ENCODE measurements at places on chromosomes 7 and 10. TPM values are rescaled to one million over a fixed set of nuclear protein-coding genes. Genes with fewer than 3 reads are reported as not detected.

Gene SPDYE9
- not detected for total RNA-seq

GRCh38 chr7:92626281-92626809 lies 36.2 kb upstream of the FAM133B start:
- no peak overlapping the region for H3K27ac ChIP-seq
- no peaks in the 10 kb centered on the region for H3K27me3 ChIP-seq
- no peak for DNase-seq
- no peaks in the 10 kb centered on the region for H3K36me3 ChIP-seq

DNA sequence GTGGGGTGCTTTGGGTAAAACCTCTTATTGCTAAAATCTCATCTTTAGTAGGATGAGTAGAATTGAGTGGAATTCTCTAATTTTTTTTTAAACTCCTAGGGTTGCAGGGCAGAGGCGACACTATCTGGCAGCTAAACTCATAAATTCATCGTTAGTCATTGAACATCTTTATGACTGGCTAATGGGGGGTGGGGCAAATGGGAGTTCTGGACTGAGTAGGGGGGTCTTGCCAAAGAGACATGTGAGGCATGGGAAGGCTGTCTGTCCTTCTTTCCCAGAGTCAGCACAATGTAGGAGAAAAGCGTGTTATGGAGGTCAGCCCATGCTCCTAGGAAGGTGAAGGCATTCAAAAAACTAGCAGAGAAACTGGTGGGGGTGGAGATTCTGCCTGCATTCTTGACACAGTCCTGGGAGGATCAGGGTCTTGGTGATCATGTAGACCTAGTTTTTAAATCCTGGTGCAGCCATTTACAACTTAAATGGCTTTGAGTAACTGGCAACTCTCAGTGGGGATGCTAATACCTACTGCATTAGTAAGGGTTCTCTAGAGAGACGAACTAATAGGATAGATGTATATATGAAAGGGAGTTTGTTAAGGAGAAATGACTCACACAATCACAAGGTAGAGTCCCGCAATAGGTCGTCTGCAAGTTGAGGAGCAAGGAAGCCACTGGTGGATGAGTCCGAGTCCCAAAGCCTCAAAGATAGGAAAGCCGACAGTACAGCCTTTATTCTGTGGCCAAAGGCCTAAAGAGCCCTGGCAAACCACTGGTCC lies 47.7 kb downstream of the EMX2 start:
- H3K27ac ChIP-seq = no peak overlapping the region
- H3K4me1 ChIP-seq = no peaks in the 10 kb centered on the region
- peaks cover 12% of the 10 kb centered on the region for H3K27me3 ChIP-seq

Gene ZNF783
- total RNA-seq = 10.5 TPM

- H3K36me3 ChIP-seq = no peaks in the 10 kb centered on the region
- H3K4me1 ChIP-seq = peaks cover 76% of the 10 kb centered on the region
- H3K27ac ChIP-seq = no peak overlapping the region
- no peaks in the 10 kb centered on the region for H3K27me3 ChIP-seq
- DNase-seq = no peak
Observed at GRCh38 chr10:63584725-63585035, 63.5 kb downstream of the REEP3 start.

DNA sequence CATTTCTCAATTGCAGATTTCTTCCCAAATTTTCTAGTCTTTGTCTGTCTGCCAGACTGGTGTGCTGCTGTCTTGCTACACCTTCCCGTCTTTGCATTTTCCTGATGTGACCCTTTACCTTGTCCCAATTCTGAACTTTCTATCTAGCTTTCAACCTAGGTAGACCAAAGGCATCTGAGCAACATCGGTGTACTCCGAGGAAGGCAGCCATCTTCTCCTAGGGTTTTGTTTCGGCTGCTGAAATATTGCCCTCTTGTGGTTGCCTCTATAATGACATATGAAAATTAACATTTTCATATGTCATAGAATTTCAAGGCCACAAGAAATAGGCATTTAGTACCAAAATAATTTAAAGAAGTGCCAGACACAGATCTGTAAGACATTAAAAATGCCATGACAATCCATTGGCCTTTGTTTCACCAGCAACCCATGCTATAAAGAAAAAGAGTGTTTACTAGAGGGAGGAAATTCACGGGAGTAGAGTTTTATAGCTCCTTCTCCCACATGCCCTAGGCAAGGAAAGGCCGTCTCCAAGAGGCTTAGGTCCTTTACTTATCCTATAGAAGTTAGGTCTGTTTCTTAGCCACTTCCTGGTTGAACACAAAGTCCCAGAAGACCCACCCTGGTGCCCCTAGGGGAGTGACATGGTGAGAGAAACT lies 23.4 kb downstream of the OR9A2 start:
- H3K27me3 ChIP-seq = no peaks in the 10 kb centered on the region
- peaks cover 7% of the 10 kb centered on the region for H3K4me1 ChIP-seq
- no peak overlapping the region for H3K27ac ChIP-seq
- DNase-seq = no peak

DNA sequence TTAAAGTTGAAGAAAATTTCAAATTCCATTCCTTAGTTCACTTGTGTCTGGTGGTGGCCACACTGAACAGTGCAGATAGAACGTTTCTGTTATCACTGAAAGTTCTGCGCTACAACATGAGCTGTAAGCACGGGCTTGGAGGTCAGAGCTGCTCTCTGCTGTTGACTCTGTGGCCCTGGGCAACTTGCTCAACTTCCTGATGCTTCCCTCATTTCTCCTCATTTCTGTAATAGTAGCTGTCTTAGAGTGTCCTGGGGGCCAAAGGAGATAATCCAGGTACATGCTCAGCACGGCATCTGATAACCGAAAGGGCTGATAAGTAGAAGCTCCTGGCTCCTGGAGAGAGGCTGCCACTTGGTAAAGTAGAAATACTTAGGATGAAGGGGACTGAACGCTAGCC lies 92.3 kb upstream of the DUSP5 start:
- H3K4me1 ChIP-seq = no peaks in the 10 kb centered on the region
- no peak overlapping the region for H3K4me3 ChIP-seq
- no peak for DNase-seq
- H3K36me3 ChIP-seq = no peaks in the 10 kb centered on the region

Measured in stomach (tissue), 19 donors.